ENCODE measurements at places on chromosomes 5 and 9. TPM values are rescaled to one million over a fixed set of nuclear protein-coding genes. Genes with fewer than 3 reads are reported as not detected.
A peak's percentile ranks its signal among the peaks of the same experiment; 100 is the strongest.

Gene SERF1A
- 7.3 TPM for total RNA-seq

Gene CYSRT1
- total RNA-seq: 0.68 TPM

Gene MARVELD2
- 0.36 TPM for total RNA-seq

GRCh38 chr9:90180381-90180780 is 462.2 kb downstream of the DIRAS2 start:
- peaks cover 6% of the 10 kb centered on the region for H3K27me3 ChIP-seq
- H3K27ac ChIP-seq: no peak overlapping the region
- no peaks in the 10 kb centered on the region for H3K4me1 ChIP-seq
- H3K36me3 ChIP-seq: no peaks in the 10 kb centered on the region
- H3K4me3 ChIP-seq: no peak overlapping the region

Gene POC5
- 21.3 TPM for total RNA-seq

Gene PNPLA7
- total RNA-seq: 1.2 TPM

- DNase-seq: peak; percentile 85
- H3K36me3 ChIP-seq: peaks cover 23% of the 10 kb centered on the region
- peak overlapping the region; percentile 58 for H3K27ac ChIP-seq
- no peaks in the 10 kb centered on the region for H3K27me3 ChIP-seq
Observed at GRCh38 chr9:128818839-128819715, 777 bp downstream of the ENDOG start.

DNA sequence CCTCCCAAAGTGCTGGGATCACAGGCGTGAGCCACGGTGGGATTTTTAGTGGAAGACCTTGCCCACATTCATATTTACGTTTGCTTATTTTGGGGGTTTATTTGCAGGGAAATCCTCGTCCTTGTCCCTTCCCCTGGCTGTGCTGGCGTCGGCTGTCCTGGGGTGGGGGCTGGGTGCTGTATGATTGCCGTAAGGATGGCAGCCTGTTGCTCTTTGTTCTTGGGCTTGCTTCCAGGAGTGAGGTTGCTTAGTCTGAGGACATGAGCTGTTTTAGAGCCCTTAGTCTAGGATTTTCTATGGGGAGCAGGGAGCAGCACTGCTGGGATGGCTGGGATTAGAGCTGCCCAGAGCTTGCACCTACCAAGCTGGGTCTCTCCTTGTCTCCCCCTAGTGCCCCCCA is 85.8 kb upstream of the ASS1 start:
- no peak for DNase-seq
- no peak overlapping the region for H3K4me3 ChIP-seq
- H3K4me1 ChIP-seq: no peaks in the 10 kb centered on the region
- no peaks in the 10 kb centered on the region for H3K27me3 ChIP-seq

Gene ADAMTSL2
- not detected for total RNA-seq

Gene PTGDS
- not detected for total RNA-seq

DNA sequence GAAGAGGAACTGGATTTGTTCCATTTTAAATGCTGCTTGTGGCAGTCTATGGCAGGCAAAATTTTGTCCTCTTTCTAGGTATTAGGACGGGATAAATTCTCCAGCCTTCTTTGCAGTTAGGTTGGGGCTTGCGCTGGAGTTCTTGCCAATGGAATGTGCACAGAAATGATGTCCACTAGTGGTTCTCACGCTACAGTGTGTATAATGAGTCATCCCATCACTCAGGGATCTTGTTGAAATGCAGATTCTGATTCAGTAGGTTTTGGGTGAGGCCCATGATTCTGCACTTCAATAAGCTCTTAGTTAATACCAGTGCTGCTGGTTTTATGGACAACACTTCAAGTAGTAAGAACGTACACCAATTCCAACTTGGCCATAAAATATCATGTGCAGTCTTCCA is 317.6 kb upstream of the KLF4 start:
- no peak for DNase-seq
- H3K4me3 ChIP-seq: no peak overlapping the region
- no peaks in the 10 kb centered on the region for H3K4me1 ChIP-seq

Gene CDC20B
- not detected for total RNA-seq

Gene HACD4
- 2.8 TPM for total RNA-seq

Gene SNAPC4
- 28.0 TPM for total RNA-seq

Gene OR13C4
- total RNA-seq: not detected

DNA sequence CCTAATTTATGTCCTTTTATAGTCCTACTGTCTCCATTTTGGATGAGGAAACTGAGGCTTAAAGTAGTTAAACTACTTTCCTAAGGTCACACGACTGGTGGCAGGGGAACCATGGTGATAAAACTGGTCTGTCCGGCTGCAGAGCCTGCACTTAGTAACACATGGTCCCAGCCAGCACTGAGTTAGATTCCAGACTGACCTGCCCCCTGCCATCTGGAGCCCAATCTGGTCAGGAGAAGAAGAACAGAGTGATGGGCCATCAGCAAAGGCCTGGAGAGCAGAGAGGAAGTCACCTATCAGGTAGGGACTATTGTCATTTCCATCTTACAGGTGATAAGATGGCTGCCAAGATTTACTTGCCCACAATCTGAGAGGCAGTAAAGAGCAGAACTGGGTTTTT is 86.6 kb upstream of the SLC25A48 start:
- no peak overlapping the region for H3K4me3 ChIP-seq
- no peaks in the 10 kb centered on the region for H3K4me1 ChIP-seq
- H3K27me3 ChIP-seq: no peaks in the 10 kb centered on the region
- H3K27ac ChIP-seq: no peak overlapping the region
- H3K36me3 ChIP-seq: no peaks in the 10 kb centered on the region

Gene OBP2A
- total RNA-seq: not detected

Gene PLEKHG4B
- not detected for total RNA-seq

GRCh38 chr5:172988276-172988675 is 4.7 kb downstream of the ATP6V0E1 start:
- no peak overlapping the region for H3K4me3 ChIP-seq
- no peak overlapping the region for H3K27ac ChIP-seq
- DNase-seq: no peak

Gene PTPDC1
- 5.6 TPM for total RNA-seq

GRCh38 chr9:25964239-25964638 is 286.0 kb upstream of the TUSC1 start:
- H3K27me3 ChIP-seq: no peaks in the 10 kb centered on the region
- H3K36me3 ChIP-seq: no peaks in the 10 kb centered on the region
- no peak overlapping the region for H3K27ac ChIP-seq
- H3K4me3 ChIP-seq: no peak overlapping the region
- H3K4me1 ChIP-seq: no peaks in the 10 kb centered on the region

DNA sequence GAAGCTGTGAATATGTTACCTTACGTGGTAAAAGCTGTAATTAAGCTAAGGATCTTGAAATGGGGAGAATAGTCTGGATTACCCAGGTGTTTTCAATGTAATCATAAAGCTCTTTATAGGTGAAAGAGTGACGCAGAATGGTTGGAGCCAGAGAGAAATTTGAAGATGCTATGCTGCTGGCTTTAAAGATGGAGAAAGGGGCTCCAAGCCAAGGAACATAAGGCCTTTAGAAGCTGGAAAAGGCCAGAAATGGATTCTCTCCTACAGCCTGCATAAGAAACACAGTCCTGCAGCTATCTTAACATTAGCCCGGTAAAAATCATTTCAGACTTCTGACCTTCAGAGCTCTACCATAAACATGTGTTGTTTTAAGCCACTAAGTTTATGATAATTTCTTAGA is 243.3 kb upstream of the VLDLR start:
- H3K4me3 ChIP-seq: no peak overlapping the region
- no peak for DNase-seq
- no peaks in the 10 kb centered on the region for H3K36me3 ChIP-seq

Gene TXNDC8
- total RNA-seq: not detected

Data from activated CD4-positive, alpha-beta T cell treated with anti-CD3 and anti-CD28 coated beads, Interleukin-2, amount 10 ng/mL, durations not matched to agents 24 days and 14 days (primary cell).